ENCODE measurements at places on chromosomes 1 and 21. TPM values are rescaled to one million over a fixed set of nuclear protein-coding genes. Genes with fewer than 3 reads are reported as not detected.

GRCh38 chr1:69834336-69834735 lies 266.6 kb downstream of the LRRC7 start:
- peaks cover 3% of the 10 kb centered on the region for H3K4me1 ChIP-seq
- no peak overlapping the region for H3K4me3 ChIP-seq
- DNase-seq: no peak
- no peaks in the 10 kb centered on the region for H3K27me3 ChIP-seq
- no peaks in the 10 kb centered on the region for H3K36me3 ChIP-seq
- H3K27ac ChIP-seq: no peak overlapping the region

DNA sequence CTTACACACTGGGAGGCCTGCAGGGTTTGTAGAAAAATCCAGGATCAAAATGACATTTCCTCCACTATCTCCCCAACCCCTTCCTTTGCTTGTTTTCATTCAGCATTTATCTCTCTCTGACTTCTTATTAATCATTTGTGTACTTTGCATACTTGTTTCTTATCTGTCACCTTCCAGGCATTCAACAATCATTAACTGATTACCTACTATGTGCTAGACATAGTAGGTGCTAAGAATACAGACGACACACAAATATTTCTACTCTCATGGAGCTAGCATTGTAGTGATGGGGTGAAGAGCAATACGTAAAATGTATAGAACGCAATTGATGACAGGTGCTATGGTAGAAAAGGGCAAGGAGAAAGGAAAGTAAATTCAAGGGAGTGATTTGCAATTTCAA lies 20.9 kb downstream of the TRABD2B start:
- H3K27ac ChIP-seq: no peak overlapping the region
- H3K4me1 ChIP-seq: peaks cover 6% of the 10 kb centered on the region
- H3K27me3 ChIP-seq: peaks cover 48% of the 10 kb centered on the region
- H3K4me3 ChIP-seq: no peak overlapping the region

- DNase-seq: no peak
- peaks cover 3% of the 10 kb centered on the region for H3K4me1 ChIP-seq
- no peaks in the 10 kb centered on the region for H3K36me3 ChIP-seq
- peaks cover 12% of the 10 kb centered on the region for H3K27me3 ChIP-seq
- H3K27ac ChIP-seq: no peak overlapping the region
- H3K4me3 ChIP-seq: no peak overlapping the region
Measured at GRCh38 chr21:37874904-37875780, 41.1 kb downstream of the KCNJ6 start.

DNA sequence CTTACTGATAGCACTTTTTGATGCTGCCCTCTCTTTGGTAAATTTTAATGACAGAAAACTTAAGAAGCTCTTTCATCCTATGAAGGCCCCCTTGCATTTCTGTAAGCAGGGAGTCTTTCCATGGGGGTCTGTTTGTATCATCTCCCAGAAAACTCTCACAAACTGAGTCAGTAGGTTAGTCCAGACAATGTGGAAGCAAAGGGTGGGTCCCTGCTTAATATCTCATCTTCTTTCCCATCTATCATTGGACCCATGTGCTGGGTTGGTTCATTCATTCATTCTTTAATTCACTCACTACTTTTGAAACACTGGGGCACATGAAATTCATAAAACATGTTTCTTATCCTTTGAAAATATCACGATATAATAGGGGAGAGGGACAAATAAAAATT lies 164.3 kb downstream of the NTMT2 start:
- H3K27me3 ChIP-seq: peaks cover 2% of the 10 kb centered on the region
- no peak overlapping the region for H3K27ac ChIP-seq
- no peaks in the 10 kb centered on the region for H3K36me3 ChIP-seq
- no peak for DNase-seq
- no peak overlapping the region for H3K4me3 ChIP-seq

GRCh38 chr1:16957731-16958130 lies 22.7 kb downstream of the MFAP2 start:
- no peaks in the 10 kb centered on the region for H3K27me3 ChIP-seq
- no peak overlapping the region for H3K4me3 ChIP-seq
- H3K27ac ChIP-seq: no peak overlapping the region
- no peaks in the 10 kb centered on the region for H3K36me3 ChIP-seq
- H3K4me1 ChIP-seq: peaks cover 13% of the 10 kb centered on the region
- DNase-seq: no peak

CELA2A gene
- not detected for total RNA-seq

DHX9 gene
- total RNA-seq: 230 TPM

MEGF6 gene
- 204 TPM for total RNA-seq

NR0B2 gene
- total RNA-seq: not detected

SPRR1B gene
- not detected for total RNA-seq

Measured in mesothelial cell of epicardium (in vitro differentiated cells).